ENCODE measurements at places on chromosomes 11 and 22.

GRCh38 chr11:35253237-35253636 is 114.3 kb downstream of the CD44 start:
- DNase-seq = no peak

DNA sequence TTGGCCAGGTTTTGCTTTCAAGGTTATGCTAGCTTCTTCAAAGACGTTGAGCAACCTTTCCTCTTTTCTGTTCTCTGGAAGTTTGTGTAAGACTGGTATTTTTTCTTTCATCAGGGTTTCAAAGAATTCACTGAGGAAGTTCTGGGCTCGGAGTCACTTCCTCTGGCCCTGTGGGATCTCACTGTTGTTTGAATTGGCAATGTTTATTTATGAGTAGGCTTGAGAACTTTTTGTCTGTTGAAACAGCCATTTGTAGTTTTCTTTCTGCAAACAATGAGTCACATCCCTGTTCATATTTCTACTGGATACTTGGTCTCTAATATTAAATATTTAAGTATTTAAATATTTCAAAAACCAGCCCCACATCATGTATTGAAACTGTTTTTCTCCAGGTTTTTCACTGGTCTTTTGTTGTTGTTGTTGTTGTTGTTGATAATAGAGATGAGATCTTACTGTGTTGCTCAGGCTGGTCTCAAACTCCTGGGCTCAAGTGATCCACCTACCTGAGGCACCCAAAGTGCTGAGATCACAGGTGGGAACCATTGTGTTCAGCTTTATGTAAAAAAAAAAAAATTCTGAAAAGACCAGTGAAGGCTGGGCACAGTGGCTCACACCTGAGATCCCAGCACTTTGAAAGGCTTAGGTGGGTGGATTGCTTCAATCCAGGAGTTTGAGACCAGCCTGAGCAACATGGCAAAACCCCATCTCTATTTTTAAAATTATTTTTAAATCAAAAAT is 26.9 kb downstream of the SUSD2 start:
- peak; percentile 99 for DNase-seq

DNA sequence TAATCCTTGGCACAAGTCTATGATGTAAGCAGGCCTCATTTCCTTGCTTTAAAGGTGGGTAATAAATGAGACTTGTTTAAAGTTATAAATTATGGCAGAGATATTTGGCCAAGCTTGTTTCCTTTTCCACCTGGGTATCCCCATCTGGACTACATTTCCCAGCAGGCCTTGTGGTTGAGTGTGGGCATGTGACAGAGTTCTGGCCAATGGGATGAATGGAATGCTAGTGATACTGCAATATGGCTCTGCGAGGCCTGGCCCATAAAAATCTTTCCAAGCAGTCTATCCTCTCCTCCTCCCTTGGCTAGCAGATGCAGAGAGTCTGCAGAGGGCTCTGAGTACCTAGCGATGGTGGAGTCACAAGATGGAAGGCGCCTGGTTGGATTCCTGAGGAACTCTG is 102.5 kb downstream of the TIMP3 start:
- DNase-seq = peak; percentile 34

GRCh38 chr22:30408388-30409102 is 11.7 kb downstream of the SEC14L2 start:
- peak; percentile 69 for DNase-seq
